Aortic smooth muscle cell (primary cell): ENCODE measurements at places on chromosomes 1 and 21. TPM values are rescaled to one million over a fixed set of nuclear protein-coding genes. Genes with fewer than 3 reads are reported as not detected.

The OR2T33 gene
- total RNA-seq = not detected in 2 replicates

The SLC26A9 gene
- total RNA-seq = not detected in 2 replicates

The PTCH2 gene
- total RNA-seq = 0.12 and 0.40 TPM in 2 replicates

The SLC22A15 gene
- total RNA-seq = 1.3 and 1.9 TPM in 2 replicates

The CMPK1 gene
- 106 and 141 TPM in 2 replicates for total RNA-seq

The TRAF3IP3 gene
- total RNA-seq = not detected in 2 replicates

The NBPF26 gene
- 11.5 and 33.3 TPM in 2 replicates for total RNA-seq

The GPR52 gene
- 0.92 and 1.1 TPM in 2 replicates for total RNA-seq

The S100A12 gene
- not detected in 2 replicates for total RNA-seq

The HSD3B2 gene
- not detected in 2 replicates for total RNA-seq
